ENCODE measurements at places on chromosomes 16 and 17.

- peaks cover 12% of the 10 kb centered on the region for H3K27me3 ChIP-seq
- H3K27ac ChIP-seq = no peak overlapping the region
- H3K4me3 ChIP-seq = no peak overlapping the region
- DNase-seq = no peak
- no peaks in the 10 kb centered on the region for H3K4me1 ChIP-seq
These were observed 486.5 kb downstream of the CDH13 start for GRCh38 chr16:83113317-83113716.

DNA sequence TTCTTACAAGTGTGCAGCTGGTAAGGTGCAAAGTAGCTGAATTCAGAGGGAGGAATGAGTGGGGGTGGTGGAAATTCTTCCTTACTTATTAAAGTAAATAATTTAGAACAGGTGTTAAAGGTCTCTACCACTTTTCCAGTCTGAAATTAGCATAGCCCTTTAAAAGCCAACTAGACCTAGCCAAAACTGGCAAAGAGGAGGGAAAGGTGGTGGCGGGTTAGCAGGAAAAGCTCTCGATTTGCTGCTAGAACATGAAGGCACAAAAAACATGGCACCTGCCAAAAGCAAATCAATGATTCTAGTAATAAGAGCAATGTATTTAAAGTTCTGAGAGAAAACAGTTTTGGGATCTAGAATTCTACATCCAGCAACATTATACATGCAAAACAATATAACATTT, 157.7 kb downstream of the PARN start:
- H3K27ac ChIP-seq = no peak overlapping the region
- H3K4me1 ChIP-seq = peaks cover 3% of the 10 kb centered on the region
- peaks cover 32% of the 10 kb centered on the region for H3K36me3 ChIP-seq

DNA sequence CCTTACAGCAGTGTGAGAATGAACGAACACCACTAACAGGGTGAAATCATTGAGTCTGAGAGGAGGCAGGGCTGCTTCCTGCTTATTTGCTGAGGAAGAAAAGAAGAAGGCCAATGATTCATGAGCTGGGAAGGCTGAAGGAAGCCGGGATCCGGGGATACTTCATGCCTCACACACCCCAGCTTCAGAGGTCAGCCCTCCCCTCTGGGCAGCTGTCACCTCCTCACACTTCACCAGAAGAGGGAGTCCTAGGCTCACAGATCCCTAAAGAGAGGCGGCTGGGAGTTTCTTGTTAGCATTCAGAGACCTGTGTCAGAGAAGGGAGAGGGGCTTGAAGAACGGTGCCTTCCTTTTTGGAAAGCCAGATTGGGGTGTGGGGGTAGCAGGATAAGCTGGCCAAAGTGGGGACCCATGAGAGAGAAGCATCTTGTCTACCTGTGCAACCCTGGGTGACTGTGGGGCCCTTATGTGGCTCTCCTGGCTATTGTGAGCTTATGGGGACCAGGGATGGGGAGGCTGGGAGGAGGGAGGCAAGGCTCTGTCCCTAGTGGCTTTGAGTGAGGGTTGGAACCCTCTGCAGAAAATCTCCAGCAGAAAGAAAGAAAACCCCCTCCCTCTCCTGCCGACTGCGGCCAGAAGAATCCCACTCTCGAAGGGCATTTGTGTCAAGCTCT, 94.6 kb downstream of the RGS9 start:
- H3K36me3 ChIP-seq = no peaks in the 10 kb centered on the region
- H3K4me1 ChIP-seq = peaks cover 24% of the 10 kb centered on the region
- H3K4me3 ChIP-seq = no peak overlapping the region
- peak; percentile 23 for DNase-seq
- peaks cover 44% of the 10 kb centered on the region for H3K27me3 ChIP-seq
- no peak overlapping the region for H3K27ac ChIP-seq

DNA sequence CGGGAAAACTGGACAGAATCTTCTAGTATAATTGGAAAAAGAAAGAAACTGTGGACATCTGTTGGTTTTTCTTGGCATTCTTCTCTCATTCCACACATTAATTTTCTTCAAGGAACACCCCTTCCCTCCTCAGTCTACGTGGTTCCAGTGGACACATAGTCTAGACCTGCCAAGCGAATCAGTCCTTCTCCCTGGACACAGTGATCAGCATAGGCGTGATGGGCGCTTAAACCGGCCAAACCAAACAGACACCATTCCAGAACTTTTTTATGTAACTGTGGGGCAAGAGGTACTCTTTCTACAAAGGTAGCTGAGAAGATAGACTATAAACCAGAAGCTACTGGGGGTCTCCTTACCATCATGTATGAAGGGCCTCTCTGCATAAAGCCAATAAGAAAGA, 121.8 kb upstream of the COX10 start:
- no peak overlapping the region for H3K27ac ChIP-seq
- no peak for DNase-seq
- no peaks in the 10 kb centered on the region for H3K27me3 ChIP-seq
- H3K4me1 ChIP-seq = peaks cover 6% of the 10 kb centered on the region
- H3K36me3 ChIP-seq = no peaks in the 10 kb centered on the region
- no peak overlapping the region for H3K4me3 ChIP-seq

DNA sequence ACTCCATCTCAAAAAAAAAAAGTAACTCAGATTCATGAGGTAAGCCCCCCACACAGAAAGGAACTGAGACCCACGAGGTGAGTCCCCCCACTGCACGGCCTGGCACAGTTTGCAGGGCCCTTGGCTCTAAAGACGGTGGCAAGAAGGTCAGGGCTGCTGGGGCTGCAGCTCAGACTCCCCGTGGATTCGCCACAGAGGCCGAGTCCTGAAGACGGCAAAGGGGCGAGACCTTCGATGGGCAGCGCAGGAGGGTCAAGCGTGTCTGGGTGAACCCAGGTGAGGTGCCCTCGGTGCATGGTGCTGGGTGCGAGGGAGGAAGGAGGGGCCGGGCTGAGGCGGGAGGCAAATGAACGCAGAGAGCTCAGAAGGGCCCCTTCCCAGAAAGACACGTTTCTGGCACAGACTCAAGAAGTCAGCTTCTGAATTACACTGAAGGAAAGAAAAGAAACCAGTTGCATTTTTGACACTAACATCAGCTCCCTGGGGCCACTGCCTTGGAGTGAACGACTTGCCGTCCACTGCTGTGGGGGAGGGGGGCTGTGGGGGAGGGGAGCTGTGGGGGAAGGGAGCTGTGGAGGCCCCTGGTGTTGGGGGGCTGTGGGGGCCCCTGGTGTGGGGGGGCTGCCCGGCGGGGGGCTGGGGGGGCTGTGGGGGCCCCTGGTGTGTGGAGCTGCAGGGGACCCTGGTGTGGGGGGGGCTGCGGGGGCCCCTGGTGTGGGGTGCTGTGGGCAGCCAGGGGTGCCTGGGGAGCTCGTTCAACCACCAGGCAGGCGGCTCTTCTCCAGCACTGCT, 69.8 kb upstream of the METRNL start:
- H3K27ac ChIP-seq = no peak overlapping the region
- no peak for DNase-seq
- H3K27me3 ChIP-seq = no peaks in the 10 kb centered on the region
- no peaks in the 10 kb centered on the region for H3K4me1 ChIP-seq

- no peaks in the 10 kb centered on the region for H3K36me3 ChIP-seq
- H3K4me3 ChIP-seq = no peak overlapping the region
- peaks cover 5% of the 10 kb centered on the region for H3K4me1 ChIP-seq
- no peak for DNase-seq
- no peaks in the 10 kb centered on the region for H3K27me3 ChIP-seq
These were observed 69.4 kb upstream of the SMIM36 start for GRCh38 chr17:55580596-55581133.

DNA sequence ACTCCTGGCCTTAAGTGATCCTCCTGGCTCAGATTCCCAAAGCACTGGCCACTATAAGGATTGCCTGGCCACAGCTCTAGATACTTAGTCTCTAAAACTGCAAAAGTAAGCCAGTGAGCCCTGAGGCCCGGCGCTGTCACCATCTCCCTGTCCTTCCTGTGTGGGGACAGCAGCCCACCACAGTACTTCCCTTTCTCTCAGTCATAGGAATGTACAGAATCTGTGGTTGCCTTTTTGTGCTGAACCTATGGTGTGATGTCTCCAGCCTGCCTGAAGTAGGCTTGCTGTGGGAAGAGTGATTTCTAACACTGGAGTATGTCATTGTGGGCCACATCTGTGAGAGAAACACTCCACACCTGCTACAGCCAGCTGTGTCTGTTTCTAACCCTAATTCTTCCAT, 24.7 kb downstream of the NTAN1 start:
- H3K36me3 ChIP-seq = peaks cover 53% of the 10 kb centered on the region
- H3K27me3 ChIP-seq = no peaks in the 10 kb centered on the region
- H3K27ac ChIP-seq = no peak overlapping the region
- no peak overlapping the region for H3K4me3 ChIP-seq

GRCh38 chr17:73234736-73235135, 26.9 kb downstream of the CPSF4L start:
- H3K36me3 ChIP-seq = peaks cover 20% of the 10 kb centered on the region
- H3K4me1 ChIP-seq = peaks cover 28% of the 10 kb centered on the region
- DNase-seq = no peak
- no peak overlapping the region for H3K4me3 ChIP-seq

DNA sequence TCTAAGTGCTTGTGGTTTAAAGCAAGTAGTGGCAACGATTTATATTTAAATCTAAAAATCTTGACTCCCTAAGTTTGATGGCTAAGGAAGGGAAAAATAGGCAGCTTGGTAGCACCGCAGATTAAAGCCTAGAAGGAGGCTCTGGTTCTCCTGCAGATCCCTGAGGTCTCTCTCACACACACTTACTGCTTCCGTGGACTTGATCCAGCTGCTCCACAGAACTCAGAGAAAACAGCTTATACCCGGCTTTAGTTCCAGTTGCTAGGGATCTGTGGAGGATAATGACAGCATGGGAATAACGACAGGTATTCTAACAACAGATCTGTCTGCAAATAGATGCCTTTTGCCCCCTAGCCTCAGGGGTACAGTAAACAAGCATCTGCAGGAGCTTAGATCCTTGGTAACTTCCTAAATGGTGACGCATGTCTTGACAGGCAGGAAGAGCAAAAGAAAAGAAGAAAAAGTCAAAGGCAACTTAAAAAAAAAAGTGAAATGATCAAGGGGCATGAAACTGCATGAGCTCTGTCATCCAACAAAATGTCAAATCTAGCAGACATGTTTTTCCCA, 4.5 kb downstream of the WIPI1 start:
- H3K4me3 ChIP-seq = no peak overlapping the region
- H3K36me3 ChIP-seq = peaks cover 16% of the 10 kb centered on the region
- H3K4me1 ChIP-seq = peaks cover 4% of the 10 kb centered on the region
- H3K27ac ChIP-seq = no peak overlapping the region
- DNase-seq = no peak

Data from stimulated activated naive B cell treated with anti-CD40 and anti-IgM and Interleukin-4, amounts not matched to agents 10 μg/mL and 1 μg/mL and 100 μg/mL, for 72 hours (primary cell).